Stimulated activated CD8-positive, alpha-beta memory T cell treated with anti-CD3 and anti-CD28 coated beads, Interleukin-4, amount 100 ng/mL, for 4 hours (primary cell): ENCODE measurements at places on chromosomes 16 and 17.

DNA sequence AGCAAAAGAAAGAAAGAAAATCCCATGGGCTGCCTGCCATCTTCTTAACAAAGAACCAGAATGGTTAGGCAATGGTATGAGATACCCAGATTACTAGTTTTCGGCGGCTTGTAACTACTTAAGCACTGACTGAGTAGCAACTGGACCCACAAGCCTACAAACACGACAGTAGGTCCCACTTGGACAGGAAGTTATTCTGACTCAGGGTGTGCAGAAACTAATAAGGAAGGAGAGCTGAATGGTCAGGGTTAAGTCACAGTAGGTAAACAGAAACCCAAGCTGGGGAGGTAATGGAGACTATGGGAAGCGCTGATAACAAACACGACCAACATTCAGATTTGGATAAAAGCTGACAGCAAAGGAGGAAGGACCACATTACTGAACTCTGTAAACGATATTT lies 10.4 kb upstream of the HLF start:
- no peak for DNase-seq

DNA sequence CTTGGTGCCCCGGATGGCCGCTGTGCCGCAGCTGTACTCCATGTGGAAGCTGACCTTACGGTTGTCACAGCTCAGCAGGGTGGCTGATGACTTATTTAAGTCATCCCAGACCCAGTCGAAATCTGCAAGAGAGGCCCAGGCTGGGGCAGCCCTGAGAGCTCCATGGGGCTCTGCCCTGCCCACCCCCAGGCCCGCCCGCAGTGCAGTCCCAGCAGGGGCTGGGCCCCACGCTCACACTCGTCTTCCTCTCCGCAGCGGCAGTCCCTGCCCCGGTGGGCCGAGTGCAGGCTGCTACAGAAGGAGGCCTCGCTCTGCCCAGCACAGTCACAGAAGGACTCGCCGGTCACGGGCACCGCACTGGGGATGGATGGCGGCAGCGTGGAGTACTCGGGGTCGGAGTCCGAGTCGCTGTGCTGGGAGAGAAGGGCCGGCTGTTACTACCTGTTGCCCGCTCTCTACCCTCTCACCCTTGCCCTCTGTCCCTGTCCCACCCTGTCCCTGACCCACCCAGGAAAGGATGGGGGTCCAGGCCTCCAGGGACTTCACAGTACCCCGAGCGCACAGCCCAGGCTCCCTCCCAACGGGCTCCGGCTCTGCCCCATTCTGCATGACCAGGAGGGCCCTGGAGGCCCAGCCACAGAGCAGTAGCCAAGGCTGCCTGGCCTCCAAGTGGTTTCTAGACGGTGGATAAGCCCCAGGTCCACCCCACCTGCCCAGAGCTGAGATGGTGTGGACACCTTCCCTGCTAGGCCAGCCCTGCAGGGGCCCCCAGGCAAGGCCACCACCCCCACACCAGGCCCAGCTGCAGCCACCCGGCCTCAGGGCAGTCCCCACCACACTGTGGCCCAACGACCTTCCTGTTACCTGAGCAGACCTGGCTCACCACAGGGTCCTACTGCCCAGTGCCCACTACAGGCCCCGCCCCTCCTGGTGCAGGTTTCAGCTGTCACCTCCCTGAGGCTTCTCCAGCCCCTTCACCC lies 3.9 kb downstream of the SPSB3 start:
- DNase-seq: no peak

- DNase-seq: no peak
These were observed 603.4 kb downstream of the KCNJ2 start for GRCh38 chr17:70772761-70773160.

DNA sequence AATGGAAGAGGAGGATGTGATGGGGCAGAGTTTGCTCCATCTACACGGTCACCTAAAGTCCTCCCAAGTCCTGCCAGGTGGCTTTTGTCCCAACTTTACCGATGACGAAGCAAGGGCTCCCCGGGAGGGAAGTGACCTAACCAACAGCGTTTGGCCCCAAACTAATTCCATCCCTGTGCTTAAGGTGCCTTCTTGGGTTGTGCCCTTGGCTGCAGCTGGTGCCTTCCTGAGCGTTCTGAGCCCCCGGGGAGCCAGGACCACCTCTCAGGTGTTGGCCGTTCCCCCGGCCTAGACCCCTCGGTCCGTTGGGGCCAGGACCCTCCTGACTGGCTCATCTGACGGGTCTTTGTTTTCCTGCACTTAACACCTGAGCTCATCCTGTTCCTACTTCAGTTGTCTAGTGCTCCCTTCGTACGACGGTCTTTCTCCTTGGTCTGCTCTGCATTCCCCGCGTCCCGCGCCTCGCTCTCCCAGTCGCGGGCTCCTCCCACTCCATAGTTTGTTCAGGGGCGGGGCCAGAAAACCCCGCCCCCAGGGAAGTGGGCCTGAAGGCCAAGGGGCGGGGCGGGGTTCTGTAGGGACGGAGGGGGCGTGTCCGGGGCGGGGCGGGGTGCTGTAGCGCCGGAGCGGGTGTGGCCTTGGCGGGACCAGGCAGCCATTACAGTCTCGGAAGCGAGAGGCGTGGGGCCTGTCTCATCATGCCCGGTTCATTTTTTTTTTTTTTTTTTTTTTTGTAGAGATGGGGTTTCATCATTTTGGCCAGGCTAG lies 822 bp upstream of the ZSCAN10 start:
- DNase-seq: peak; percentile 79

- no peak for DNase-seq
These were observed 24.4 kb downstream of the TBC1D3B start for GRCh38 chr17:36151891-36152638.

DNA sequence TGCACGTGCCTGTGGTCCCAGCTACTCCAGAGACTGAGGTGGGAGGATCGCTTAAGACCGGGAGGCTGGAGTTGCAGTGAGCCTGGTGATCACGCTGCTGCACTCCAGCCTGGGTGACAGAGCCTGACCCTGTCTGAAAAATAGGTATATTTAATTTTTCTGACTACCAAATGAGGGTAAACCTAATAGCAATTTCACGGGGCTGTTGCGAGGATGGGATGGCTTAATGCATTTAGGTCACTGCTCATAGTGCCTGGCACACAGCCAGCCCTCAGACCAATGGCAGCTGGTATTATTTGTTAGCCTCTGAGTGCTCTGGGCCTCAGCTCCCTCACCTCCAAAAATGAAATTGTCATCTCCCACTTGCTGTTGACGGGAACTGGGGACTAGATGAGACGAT lies 5.9 kb upstream of the CDIP1 start:
- no peak for DNase-seq

DNA sequence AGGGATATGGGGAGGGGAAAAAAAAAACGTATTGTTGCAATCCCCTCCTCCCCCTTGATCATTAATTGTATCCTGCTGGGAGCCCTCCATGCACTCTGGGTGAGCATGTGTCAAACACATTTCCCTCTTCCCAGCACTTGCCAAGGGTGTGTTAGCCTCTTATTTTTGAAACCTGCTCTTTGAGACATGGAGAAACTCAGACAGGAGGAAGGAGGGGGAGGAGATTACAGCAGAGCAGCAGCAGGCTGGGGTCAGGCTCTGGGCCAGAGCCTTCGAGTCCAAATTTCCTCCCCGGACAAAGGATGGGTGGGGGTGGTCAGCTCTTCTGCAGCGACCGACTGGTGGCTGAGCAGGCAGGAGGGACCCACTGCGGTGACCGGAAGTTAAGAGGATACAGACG lies 64.7 kb downstream of the SOX9 start:
- DNase-seq: no peak

DNA sequence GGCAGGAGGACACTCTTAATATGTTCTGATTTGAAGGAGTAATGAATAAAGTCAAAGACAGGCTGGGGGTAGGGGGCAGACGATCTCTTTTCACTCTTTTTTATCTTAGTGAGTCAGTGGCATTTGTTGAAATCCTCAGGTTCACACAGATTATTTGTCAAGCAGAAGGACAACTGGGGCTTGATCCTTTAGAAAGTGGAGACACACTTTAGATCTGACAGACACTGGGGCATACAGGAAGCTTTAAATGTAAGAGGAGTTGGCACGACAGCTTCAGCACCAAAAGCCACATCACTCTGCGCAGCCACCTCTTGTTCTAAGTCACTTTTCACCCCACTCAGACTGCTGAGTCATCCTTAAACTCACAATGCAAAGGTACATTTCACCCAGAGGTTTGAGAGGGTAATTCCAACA lies 121.5 kb downstream of the STXBP4 start:
- no peak for DNase-seq

DNA sequence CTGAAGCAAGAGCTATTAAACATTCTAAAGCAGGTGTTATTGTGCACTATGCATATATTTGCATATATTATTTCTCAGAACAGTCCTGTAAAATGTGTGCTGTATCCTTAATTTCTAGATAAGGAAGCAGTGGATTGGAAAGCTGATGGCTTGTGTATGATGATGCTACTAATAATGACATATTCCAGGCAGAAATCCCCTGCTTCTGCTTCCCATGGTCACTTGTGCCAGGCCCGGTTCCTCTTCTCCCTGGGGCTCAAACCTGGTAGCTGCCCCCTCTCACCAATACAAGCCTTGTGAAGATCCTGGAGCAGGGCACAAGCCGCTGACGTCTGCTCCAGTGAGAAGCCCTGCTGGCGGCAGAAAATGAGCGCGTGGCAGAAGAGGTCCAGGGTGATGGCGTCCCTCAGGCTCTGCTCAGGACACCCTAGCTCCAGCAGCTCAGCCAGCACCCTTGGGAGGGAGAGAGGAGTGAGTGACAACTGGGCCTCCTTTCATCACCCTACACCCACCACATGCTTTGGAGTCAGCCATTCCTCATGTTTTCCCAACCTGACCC lies 1.8 kb downstream of the CFAP119 start:
- no peak for DNase-seq

DNA sequence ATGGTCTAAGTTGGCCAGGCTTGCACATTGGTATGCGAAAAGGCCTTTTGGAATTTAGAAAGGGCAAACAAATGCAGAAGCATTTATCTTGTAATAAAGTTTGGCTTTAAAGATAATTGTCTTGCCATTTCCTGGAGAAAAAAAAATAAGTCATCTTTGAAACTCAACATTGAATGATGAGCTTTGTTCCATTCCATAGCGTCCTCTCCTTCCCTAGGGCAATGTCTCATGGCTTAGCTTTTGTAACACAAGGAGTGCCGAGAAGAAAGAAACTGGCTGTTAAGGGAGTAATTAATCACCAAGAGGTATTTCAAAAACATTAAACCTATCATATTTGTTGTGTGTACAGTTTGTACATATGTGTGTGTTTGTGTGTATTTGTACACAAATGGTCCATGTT lies 372.3 kb downstream of the NPIPA8 start:
- DNase-seq: no peak

- DNase-seq: no peak
These were observed 25.4 kb downstream of the UBE2G1 start for GRCh38 chr17:4340914-4341615.

GRCh38 chr16:31876951-31877828 lies 3.6 kb downstream of the ZNF267 start:
- DNase-seq: no peak

GRCh38 chr17:74042744-74043486 lies 160.6 kb upstream of the RPL38 start:
- no peak for DNase-seq

GRCh38 chr16:85686912-85687591 lies 1.7 kb downstream of the GINS2 start:
- no peak for DNase-seq

DNA sequence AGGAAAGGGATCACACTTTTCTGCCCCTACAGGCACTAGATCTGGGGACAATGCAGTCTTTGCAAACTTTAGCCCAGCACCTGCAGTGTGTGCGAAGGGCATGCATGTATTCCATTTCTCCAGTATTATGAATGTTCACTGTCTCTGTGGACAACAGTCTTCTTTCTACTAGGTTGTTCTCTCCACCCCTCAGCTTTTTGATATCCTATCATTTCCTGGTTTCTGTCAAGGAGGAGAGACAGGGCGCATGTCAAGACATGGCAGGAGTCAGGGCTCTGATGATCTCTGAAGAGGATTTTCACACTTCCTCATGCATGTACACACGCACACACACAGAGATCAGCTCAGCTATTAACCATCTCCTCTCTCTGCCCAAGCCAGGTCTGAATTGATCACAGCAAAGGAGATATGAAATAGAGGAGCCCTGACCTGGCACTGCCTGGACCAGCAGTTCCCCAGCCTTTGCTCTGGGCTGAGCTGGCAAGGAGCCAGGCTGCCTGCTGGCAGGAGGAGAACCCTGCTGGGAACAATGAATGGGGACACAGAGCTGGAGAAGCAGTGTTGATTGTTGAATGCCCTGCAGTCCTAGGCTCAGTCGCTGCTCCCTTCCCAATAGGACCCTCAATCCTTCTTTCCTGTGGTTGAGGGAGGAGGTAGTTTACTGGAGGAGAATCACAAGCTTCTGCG lies 2.6 kb downstream of the GPR179 start:
- no peak for DNase-seq

GRCh38 chr17:14351493-14351892 lies 50.6 kb downstream of the HS3ST3B1 start:
- no peak for DNase-seq

- DNase-seq: no peak
These were observed 35.9 kb downstream of the STXBP4 start for GRCh38 chr17:55004484-55004883.

GRCh38 chr16:64398793-64399192 lies 723.1 kb downstream of the CDH11 start:
- no peak for DNase-seq

- DNase-seq: no peak
These were observed 3.1 kb upstream of the GSE1 start for GRCh38 chr16:85610059-85610445.

DNA sequence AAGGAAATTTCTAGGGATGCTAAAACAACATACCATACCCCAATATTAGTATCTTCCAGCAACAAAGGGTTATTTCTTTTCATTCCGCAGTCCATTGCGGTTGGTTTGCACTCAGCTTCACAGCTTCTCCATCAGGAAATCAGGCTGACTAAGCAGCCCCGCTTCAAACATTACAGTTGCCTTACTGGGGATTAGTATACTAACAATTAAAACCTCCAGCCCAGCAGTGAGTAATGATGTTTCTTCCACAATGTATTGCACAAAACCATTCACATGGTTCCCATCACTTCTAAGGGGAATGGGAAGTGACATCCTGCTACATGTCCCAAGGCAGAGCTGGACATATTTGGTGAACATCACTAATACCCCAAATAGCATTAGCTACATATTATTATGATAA lies 1384.9 kb downstream of the CDH8 start:
- no peak for DNase-seq
